CD4-positive, alpha-beta T cell treated with Interleukin-2 at 100 ng/mL for 4 hours (primary cell): ENCODE measurements at places on chromosomes 5 and 9.

- DNase-seq, result no peak
Observed at GRCh38 chr5:148484651-148485050, 100.9 kb downstream of the FBXO38 start.

- DNase-seq, result no peak
Observed at GRCh38 chr5:77168879-77169244, 41.6 kb upstream of the PDE8B start.

DNA sequence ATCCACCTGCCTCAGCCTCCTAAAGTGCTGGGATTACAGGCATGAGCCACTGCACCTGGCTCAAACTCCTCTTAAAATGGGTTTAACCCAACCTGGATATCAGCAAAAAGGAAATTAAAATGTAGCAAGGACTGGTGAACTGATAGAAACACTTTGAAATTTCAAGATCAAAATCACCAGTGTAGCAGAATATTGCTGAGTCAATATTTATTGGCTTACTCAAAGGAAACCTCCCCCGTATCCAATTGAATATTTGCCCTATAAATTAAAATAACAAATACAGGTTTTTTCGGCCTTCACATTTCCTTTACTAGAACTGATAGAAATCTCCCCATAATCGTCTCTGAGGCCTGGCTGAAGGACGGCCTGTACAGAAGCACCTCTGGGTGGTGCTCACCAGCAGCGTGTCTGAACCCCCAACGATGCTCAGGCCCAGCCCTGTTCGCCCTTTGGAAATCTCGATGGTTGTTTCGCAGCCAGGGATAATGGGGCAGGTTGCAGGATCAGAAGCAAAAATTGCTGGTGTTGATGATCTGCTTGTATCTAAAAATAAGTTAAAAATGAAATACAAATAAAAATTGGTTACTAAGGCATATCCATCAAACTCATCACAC is 156.6 kb downstream of the MPDZ start:
- no peak for DNase-seq

- peak; percentile 14 for DNase-seq
Observed at GRCh38 chr5:54902791-54903473, 82.5 kb downstream of the ESM1 start.

DNA sequence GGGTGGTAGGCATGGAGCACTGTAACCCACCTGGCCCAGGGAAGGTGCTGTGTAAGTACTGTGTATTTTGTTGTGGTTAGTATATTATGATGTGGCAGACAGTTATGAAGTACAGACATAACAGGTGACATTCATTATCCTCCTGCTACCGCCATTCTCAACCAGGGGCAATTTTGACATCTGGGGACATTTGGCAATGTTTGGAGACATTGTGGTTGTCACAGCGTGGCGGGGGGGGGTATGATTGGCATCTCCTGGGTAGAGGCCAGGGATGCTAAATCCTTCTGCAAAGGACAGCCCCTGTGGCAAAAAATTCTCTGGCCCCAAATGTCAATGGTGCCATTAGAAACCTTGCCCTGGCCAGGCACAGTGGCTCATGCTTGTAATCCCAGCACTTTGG is 9.8 kb upstream of the RPL26L1 start:
- DNase-seq, result no peak

DNA sequence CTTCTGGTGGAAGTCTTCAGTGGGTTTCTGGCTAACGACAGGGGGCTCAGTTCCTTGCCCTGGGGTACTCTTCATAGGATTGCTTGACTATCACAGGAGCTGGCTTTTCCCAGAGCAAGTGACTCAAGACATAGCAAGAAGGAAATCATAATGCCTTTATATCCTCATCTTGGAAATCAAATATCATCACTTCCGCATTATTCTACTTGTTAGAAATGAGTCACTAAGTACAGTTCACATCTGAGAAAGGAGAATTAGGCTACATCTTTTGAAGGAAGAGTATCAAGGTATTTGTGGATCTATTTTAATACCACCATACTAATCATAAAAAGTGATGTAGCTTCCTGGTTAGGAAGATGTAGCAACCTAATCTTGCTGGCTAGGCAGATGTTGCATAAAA is 148.2 kb upstream of the RAI14 start:
- DNase-seq, result no peak

DNA sequence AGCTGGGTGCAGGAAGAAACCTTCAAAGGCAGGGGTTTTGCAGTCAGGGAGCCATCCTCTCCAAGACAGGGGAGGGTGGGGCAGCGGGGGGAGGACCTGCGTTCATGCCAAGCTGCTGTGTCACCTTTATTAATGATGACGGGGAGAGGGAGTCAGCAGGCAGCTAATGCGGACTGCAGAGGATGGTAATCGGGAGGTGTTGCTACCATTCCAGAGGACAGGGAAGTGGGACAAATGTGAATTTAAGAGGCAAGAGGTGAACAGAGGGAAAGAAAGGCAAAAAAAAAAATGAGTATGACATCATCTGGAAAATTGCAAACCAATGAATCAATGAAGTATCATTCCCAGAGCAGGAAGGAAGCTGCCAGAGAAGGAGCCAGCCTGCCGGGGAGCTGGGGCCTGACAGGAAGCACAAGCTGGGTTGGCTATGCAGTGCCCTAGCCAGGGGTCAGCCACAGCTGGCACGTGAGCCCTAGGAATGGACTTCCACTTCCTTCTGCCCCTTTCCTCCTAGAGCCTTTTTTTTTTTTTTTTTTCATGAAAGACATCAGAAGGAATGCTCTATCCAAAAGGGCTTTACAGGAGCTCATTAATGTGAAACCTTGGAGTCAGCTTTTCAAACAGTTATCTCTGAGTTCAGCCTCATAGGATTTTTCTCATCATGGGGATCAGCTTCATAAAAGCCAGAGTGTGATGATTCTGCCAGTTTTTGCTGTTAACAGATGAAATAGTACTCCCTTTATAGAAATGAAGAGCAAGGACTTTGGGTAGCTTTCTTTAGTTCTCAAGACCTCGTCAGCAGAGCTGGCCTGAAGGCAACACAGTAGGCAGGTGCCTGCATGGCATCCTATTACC is 9.2 kb downstream of the INSYN2B start:
- DNase-seq, result no peak

- DNase-seq, result peak; percentile 8
Observed at GRCh38 chr9:113737517-113738271, 138.4 kb upstream of the ZNF618 start.

- DNase-seq, result no peak
Observed at GRCh38 chr5:142422429-142422828, 97.6 kb upstream of the SPRY4 start.

DNA sequence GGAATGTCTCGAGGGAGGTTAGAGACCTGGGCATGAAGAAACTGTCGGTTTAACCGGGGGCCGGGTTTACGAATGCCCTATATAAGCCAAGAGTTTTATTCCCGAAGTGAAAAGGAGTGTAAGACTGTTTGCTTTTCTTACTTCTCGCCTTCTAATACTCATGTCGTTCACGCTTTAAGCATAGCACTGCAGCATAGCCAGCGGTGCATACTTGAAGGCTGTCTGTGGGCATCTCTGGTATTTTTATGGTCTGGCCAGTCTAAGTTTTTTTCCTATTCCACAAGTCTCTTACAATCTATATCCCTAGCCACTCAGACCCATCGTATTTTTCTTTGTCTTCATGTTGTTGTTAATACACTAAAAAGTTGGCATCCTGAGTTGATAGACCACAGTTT is 1.2 kb downstream of the UHRF2 start:
- no peak for DNase-seq

DNA sequence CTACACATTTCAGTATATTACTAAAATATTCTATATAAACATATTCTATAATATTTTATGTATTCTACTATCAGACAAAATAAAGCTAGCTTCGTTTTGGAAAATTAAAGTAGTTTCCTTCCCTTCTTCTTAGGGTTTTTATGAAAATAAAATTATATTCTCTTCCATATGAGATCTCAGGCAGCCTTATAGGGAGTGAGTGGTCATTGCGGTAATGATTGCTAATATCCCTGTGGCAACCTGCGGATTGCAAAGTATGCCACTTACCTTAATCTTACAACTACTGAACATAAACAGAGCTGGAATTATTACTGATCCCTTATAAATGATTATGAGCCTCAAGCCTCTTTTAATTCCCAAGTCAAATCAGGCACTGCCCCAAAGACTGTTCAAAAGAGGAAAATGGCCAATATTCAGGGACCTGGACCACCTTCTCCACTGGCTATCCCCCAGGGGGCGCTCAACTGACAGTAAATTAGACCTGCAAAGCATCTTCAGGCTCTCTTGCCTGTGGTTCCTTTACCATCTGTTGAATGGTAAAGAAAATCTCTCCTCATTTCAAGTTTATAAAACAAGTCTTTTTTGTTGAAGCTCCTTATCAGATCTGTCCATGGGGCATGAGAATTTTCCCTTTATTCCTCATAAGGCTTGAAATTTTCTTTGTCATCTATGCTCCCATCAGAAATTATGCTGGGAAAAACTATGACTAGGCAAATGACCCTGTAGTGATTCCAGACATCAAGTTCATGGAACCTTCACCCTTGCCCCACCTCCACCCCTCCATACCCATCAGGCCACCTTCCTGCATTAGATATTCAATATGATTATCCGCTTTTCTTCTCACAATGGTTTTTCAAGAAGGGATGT is 163.9 kb downstream of the CEMIP2 start:
- peak; percentile 83 for DNase-seq

GRCh38 chr9:93295456-93296076 is 111.6 kb downstream of the WNK2 start:
- no peak for DNase-seq

DNA sequence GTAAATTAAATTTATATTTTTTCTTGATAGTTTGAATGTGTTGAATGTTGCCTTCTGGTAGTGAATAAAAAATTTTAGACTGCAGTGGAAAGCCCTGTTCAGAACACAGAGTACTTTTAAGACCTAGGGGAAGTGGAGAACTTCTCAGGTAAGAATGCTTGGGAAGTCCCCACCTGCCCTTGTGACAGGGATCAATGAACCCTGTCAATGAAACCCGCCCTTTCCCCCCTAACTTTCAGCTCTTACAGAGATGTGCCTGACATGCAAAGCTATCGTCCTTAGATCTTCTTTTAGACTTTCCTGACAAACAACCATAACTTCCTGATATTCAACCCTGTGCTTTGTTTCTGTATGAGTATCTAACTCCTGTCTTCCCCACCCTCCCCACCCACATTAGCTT is 562.7 kb downstream of the TLE4 start:
- no peak for DNase-seq

DNA sequence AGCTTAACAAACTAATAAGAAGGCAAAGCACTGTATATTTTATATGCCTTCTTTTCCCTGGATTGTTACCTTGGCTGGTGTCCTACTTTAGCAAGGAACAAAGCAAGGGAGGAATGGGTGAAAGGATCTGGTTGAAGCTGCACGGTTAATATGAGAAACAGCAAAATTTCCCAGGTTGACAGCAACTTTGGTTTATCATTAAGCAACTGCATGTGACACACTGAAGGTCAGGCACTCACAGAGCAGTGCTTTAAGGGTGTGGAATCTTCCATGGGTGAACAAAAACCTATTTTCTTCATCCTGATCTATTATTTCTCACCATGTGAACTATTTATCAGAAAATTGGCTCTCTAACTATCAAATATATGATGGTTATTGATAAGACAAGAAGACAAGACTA is 109.0 kb upstream of the ATP10B start:
- no peak for DNase-seq

DNA sequence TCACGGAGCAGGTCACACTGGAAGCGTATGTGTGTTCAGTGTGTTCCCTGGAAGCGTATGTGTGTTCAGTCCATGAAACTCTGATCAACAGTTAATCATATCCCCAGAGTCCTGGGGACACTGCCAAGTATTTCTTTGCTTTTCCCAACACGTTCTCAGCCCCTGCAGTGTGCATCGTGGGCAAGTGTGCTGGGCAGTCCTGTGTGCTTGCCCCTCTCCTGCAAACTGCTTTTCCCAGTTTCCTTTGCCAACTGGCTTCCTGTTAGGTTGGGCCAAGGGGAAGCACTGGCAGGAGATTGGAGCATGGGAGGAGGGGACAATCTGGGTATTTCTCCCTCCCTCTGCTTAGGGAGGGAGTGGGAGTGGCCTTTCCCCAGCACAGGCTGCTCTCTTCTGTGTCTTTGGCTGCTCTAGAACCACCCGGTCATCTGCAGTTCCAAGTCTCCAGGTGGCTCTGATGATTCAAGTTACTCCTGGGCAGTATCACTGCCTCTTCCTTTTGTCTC is 36.8 kb upstream of the NEK6 start:
- no peak for DNase-seq

GRCh38 chr5:160641405-160641804 is 210.6 kb downstream of the ATP10B start:
- no peak for DNase-seq

DNA sequence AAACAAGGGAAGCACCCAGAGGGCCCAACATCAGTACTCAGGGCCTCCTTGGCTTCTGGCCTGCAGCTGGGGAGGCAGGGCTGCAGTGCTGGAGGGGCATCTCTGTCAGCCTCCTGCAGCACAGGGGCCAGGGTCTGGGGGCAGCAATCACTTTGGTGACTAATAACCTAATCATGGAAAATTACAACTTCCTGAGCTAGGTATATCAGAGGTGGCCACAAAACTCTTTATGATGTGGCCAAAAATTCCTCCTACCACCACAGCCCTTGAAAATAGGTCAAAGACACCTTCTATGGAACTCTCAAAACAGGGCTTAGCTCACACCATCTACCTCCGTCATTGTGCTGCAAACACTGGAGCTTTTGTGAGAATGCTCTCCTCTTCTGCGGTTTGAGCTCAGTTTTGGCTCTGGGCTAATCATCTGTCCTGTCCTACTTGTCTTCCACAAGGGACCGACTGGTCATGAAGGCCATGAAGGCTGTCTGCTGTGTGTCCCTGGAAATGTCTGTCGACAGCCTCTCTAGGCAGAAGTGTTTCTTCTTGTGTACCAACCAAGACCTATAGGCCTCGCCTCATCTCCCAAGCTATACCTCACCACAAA is 28.6 kb downstream of the CSF2 start:
- DNase-seq, result peak; percentile 57

DNA sequence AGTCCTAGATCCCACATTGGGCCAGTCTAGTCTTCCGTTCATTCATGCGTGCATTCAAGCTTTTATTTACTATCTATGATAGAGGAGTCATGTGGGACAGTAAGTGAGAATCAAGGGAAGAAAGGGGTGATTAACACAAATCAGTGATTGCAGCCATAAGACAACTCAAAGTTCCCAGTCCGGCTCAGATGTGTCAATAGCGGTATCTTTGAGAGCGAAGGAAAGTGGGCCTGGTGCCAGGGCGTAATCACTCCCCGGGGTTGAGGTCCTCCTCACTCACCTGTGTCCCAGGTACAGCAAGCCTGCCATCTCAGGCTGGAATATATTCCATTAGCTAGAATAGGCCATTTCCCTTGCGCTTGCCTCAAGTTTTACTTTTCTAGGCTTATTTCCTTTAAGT is 196.3 kb downstream of the ATP10B start:
- DNase-seq, result no peak

- no peak for DNase-seq
Observed at GRCh38 chr5:136510481-136510880, 145.1 kb upstream of the TRPC7 start.

GRCh38 chr5:32098890-32099310 is 75.2 kb downstream of the GOLPH3 start:
- DNase-seq, result no peak
